Nucleus accumbens (tissue), 56 donors: ENCODE measurements at places on chromosomes 3 and 15.

DNA sequence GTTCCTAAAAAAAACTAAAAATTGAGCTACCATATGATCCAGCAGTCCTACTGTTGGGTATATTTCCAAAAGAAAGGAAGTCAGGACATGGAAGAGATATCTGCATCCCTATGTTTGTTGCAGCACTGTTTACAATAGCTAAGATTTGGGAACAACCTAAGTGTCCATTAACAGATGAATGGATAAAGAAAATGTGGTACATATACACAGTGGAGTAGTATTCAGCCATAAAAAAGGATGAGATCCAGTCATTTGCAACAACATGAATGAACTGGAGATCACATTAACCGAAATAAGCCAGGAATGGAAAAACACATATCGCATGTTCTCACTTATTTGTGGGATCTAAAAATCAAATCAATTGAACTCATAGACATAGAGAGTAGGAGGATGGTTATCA lies 29.5 kb downstream of the LRRC49 start:
- DNase-seq = no peak

GRCh38 chr15:39960411-39960810 lies 26.5 kb downstream of the EIF2AK4 start:
- no peak for DNase-seq

GRCh38 chr15:100689131-100689899 lies 86.9 kb downstream of the ASB7 start:
- no peak for DNase-seq

- DNase-seq = no peak
Measured at GRCh38 chr15:91867581-91868026, 14.1 kb downstream of the SLCO3A1 start.

- no peak for DNase-seq
Measured at GRCh38 chr3:58210761-58211460, at the start of gene DNASE1L3. Gene DNASE1L3, minus strand, starts transcription at chr3:58210972. Its CDS starts 66 bp downstream, at chr3:58210906.

DNA sequence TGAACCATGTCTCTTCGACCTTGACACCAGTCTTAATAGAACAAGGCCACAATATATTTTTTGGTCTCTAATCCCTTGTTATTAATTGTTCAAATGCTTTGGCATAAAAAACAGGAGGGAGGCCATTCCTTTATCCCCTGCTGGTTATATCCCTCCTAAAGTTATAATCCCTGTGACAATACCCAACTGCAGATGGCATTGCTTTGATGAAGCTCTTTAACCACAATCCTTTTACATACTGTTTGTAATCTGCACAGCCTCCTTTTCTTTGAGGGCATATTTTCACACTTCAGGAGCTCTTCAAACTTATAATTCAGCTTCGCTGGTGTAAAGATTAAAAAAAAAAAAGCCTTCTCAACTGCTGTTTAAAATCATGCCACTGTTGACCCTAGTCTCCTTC lies 919.0 kb downstream of the EPHA3 start:
- no peak for DNase-seq

DNA sequence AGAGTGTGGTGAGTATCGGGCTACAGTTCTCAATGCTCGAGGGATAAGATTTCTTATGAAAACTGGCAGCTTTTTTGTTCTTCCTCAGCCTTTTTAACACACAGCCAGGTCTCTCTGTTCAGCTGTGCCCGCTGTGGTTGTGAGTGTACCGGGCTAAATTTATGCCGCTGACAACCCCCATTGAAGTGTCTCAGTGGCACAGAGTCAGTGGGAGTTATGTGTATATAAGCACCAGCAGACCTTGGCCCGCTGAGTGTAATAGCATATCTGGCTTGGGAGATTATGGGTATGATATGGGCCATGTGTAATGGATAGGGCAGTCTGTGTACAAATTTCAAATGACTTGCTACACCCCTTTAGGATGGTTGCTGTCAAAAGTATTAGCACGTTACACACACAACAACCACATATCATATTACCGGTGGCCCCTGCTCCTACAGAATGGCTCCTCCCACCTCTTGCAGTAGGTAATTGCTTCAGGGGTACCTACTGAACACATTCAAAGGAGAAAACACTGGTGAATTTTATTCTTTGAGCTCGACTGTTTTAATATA lies 26.9 kb upstream of the NR2F2 start:
- DNase-seq = no peak

- no peak for DNase-seq
Measured at GRCh38 chr3:107942244-107942643, 148.6 kb downstream of the CD47 start.

- no peak for DNase-seq
Measured at GRCh38 chr3:183378008-183378407, 50.4 kb downstream of the MCF2L2 start.

DNA sequence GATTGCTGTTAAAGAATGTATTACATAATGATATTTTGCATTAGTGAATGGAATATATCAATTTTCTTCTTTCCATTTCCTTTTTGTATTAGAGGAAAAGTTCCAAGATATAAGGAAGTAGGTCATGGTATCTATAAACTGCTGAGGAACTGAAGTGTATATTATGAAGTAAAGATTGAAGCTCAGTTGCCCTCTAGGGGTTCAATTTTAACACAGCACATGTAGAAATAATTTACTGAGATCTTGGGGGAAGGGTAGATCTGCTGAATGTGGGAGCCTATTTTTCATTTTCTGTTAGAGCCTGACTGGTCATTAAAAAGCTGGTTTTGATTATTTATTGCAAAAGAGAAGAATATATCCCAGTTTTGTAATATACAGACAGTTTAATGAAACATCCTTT lies 45.2 kb downstream of the CMC1 start:
- DNase-seq = no peak

- no peak for DNase-seq
Measured at GRCh38 chr3:54165865-54166264, 43.5 kb downstream of the CACNA2D3 start.

DNA sequence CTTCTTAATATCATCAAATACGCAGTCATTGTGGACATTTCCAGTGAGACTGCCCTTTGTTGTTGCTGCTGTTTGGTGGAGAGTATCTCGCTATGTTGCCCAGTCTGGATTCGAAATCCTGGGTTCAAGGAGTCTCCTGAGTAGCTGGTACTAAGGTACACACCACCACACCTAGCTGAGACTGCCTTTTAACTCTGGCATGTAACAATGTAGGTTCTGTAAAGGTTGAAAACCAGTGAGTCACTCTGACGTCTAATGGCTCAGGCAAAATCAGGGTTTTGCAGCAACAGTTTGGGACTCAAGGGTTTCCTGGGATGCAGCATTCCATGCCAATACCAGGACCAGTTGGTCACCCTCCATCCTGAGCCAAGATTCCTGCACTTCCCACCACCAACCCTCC lies 52.2 kb downstream of the AQP9 start:
- DNase-seq = no peak

DNA sequence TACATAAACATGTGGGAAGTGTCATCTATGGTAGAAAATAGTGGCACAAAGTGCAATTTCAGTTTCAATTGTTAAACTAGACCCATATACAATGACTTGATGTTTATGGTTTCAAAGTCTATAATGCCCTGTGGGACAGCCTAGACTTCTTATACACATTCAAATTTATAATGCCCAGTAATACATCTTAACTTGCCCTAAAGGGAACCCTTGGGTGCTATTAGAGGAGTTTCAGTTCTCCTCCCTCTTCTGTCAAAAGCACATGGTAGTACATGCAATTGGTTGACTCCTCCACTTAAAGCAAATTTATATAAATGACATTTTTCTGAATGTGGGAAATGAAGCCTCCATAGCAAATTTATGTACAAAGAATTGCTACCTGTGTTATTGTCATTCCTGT lies 30.2 kb upstream of the OR5K4 start:
- DNase-seq = no peak

GRCh38 chr3:191555037-191555436 lies 94.1 kb downstream of the PYDC2 start:
- no peak for DNase-seq

GRCh38 chr3:48467110-48467454 lies 20.5 kb downstream of the ATRIP start:
- DNase-seq = no peak
